ENCODE measurements at places on chromosomes 2 and 18.

DNA sequence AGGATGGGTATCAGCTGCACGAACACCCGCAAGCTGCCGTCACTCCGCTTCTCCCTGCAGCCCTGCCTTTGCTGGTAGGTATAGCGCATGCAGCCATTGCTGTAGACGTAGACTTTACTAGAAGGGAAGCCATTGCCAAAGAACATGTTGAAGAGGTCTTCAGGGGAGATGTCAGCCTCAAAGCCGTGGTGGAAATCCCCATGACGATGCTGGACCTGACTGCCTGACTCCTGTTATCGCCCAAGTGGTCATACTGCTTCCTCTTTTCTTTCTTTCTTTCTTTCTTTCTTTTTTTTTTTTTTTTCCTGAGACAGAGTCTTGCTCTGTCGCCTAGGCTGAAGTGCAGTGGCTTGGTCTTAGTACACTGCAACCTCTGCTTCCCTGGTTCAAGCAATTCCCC, 68.7 kb upstream of the SPRED2 start:
- H3K36me3 ChIP-seq = no peaks in the 10 kb centered on the region
- no peak overlapping the region for H3K27ac ChIP-seq
- no peak overlapping the region for H3K4me3 ChIP-seq
- no peaks in the 10 kb centered on the region for H3K27me3 ChIP-seq

GRCh38 chr2:71166812-71167211, 36.4 kb downstream of the MPHOSPH10 start:
- no peaks in the 10 kb centered on the region for H3K4me1 ChIP-seq
- no peak for DNase-seq
- no peaks in the 10 kb centered on the region for H3K36me3 ChIP-seq
- no peak overlapping the region for H3K27ac ChIP-seq
- H3K4me3 ChIP-seq = no peak overlapping the region
- H3K27me3 ChIP-seq = no peaks in the 10 kb centered on the region

DNA sequence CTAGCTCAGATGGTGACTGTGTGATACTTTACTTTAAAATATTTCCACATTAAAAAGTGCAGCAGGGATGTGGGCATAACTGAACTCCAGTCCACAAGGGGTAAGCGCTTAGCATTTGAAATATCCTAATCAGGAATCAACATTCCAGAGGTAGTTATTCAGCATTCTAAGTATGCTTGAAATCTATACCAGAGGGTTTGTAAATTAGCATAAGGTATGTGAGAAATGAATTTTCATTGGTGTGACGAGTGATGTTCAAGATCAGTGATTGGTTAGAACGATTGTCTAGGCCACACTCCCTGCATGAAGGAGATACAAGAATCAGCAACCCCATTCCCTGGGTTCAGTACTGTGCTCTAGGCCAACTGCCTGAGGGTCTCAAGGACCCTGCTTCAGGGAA, 42.6 kb downstream of the MAPK4 start:
- no peak for DNase-seq
- no peaks in the 10 kb centered on the region for H3K4me1 ChIP-seq
- H3K27me3 ChIP-seq = no peaks in the 10 kb centered on the region
- H3K4me3 ChIP-seq = no peak overlapping the region
- H3K36me3 ChIP-seq = no peaks in the 10 kb centered on the region

DNA sequence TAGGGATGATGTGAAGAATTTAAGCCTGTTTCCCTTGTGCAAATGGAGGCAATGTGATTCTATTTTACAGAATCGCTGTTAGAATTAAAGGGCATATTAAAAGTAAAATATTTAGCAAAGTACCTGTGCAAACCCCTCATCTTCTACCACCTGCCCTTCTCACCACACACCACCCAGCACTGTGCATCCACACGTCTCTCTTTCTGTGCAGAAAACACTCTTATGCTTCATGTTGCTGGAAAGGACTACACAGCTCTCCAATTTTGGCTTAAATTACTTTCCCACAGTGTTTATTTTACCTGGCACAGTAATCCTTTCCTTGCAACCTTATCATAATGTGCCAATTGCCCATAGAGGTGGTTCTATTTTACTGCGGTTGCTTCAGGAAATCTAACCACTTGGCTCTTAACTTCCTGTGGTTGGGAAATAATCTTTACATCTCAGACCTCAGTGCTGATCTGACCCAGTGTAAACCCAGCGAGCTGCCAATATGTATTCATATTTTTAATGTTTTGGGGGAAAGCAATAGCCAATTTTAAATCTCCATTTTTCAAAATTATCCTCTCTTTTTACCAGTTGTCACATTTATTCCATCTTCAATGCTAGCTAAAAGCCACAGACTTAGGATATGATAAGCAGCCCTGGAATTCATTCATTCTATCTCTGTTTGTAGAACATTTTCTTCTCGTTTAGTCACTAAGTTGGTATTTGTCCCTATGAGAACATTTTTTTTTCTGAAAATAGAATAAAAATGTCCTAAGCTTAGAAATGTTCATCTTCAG, 250.9 kb downstream of the DSEL start:
- H3K4me3 ChIP-seq = peak overlapping the region; percentile 28
- no peak for DNase-seq
- peak overlapping the region; percentile 87 for H3K27ac ChIP-seq
- H3K4me1 ChIP-seq = peaks cover 26% of the 10 kb centered on the region

DNA sequence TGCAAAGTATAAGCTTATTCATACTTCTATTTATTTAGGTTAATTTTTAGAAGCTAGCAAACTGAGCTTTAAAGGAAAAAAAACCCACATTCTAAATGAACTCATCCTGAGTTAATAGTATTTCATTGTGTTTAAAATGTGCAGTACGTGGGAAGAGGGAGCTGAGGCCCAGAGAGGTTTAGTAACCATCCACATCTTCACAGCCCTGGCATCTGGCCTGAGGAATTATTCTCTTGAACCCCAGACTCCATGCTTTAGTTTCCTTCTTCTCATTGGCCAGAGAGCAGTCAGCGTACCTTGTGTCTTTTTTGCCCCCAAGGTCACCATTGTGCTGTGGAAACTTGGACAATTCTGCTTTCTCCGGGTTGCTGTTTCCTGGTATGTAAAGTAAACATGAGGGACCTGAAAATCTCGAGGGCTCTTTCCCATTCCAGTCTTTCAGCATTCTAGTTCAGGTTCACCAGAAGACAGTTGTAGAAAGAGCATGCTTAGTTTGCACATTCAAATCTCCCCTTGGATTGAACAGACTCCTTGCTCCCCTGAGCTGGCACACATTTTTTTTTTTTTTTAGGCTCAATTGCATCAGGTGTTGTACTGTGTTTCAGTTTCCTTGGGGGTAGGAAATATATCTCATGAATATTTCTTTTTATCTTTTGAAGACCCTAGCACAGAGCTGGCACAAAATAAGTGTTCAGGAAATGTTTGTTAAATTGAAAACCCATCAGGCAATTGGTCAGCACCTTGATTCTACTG, 81.4 kb downstream of the MYCN start:
- no peaks in the 10 kb centered on the region for H3K27me3 ChIP-seq
- no peak for DNase-seq
- no peak overlapping the region for H3K4me3 ChIP-seq
- no peaks in the 10 kb centered on the region for H3K4me1 ChIP-seq
- H3K36me3 ChIP-seq = no peaks in the 10 kb centered on the region

- no peak for DNase-seq
- no peaks in the 10 kb centered on the region for H3K36me3 ChIP-seq
- no peak overlapping the region for H3K27ac ChIP-seq
These were observed 419.6 kb downstream of the NRXN1 start for GRCh38 chr2:50612306-50612705.

DNA sequence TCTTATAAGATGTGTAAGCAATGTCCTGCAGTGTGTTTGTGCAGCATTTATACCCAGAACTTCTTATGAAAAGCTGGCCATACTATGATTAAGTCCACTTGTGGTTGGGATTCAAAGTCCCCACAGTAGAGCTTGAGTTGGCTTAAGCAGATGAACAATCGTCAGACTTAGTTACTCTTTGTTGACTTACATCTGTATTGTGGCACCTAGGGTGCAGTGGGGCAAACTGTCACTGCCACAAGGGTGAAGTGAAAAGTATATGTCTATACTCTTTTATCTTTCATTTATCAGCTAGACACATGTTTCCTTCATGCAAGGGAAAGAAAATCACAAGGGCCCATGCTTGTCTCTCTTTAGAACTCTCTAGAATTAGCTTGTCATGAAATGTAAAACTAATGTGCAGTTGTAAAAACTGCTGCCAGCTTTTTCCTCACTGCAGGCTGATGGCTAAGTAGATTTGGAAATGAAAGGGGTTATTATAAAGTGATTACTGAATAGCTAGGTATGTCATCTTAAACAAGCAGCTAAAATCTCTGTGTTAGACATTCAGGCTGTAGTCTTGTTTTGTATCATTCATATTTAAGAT, 474.5 kb downstream of the PTPRM start:
- H3K27ac ChIP-seq = no peak overlapping the region
- H3K36me3 ChIP-seq = no peaks in the 10 kb centered on the region
- no peaks in the 10 kb centered on the region for H3K27me3 ChIP-seq
- DNase-seq = no peak

DNA sequence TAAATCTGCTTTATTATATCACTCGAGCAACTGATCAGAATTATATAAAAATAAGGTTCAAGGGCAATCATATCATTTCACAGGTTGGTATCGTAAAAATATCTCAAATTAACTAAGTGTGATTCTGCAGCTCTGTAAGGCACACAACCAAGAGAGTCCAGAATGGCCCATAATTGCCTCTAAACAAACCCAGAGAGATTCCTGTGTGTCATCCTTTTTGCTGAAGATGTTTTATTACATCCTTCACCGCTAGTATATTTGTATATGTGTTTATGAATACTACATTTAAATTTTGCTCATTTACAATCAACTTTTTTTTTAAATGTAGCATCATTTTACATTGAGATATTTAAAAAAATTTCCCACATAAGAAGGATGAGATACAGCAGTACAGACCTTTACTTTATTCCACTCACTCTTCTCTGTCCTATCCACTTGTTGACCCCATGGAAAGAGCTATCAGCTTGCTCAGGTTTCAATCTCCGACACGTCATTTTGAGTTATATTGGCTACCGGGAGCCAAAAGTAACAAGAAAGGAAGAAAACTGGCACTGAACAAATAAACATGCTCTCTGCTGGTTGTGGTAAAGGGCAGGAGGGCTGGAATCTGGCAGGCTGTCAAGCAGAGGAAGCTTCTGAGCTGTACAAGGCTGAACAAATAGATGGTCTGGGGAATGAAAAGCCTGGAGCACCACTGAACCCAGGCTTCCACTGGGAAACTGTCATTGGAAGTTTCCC, 23.1 kb downstream of the PLA2R1 start:
- H3K27me3 ChIP-seq = no peaks in the 10 kb centered on the region
- H3K27ac ChIP-seq = no peak overlapping the region
- no peak for DNase-seq
- no peak overlapping the region for H3K4me3 ChIP-seq

DNA sequence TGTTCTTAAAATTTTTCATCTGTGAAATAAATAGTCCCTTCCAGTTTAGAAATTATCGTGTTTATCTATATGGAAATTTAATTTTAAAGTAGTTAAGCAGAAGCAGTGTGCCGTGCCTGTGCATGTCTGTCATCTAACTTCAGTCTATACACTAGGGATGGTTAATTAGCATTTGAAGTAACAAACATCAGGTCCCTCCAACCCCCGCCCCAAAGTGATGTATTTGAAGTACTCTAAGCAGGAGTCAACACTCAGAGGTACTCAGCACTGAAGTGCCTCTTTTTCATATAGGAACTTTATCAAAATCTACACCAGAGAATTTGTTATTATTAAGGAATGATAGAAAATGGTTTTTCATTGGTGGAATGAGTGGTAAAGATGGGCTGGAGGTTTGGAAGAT, 33.0 kb downstream of the LANCL1 start:
- H3K27ac ChIP-seq = no peak overlapping the region
- no peak overlapping the region for H3K4me3 ChIP-seq
- H3K27me3 ChIP-seq = no peaks in the 10 kb centered on the region
- H3K36me3 ChIP-seq = peaks cover 6% of the 10 kb centered on the region

- H3K36me3 ChIP-seq = no peaks in the 10 kb centered on the region
- H3K4me1 ChIP-seq = peaks cover 33% of the 10 kb centered on the region
- H3K27me3 ChIP-seq = no peaks in the 10 kb centered on the region
- DNase-seq = no peak
- no peak overlapping the region for H3K4me3 ChIP-seq
- no peak overlapping the region for H3K27ac ChIP-seq
These were observed 73.5 kb downstream of the GLI2 start for GRCh38 chr2:120809151-120809550.

GRCh38 chr2:218169757-218170546, 3.2 kb upstream of the CXCR1 start:
- no peak for DNase-seq
- H3K36me3 ChIP-seq = no peaks in the 10 kb centered on the region
- H3K4me1 ChIP-seq = no peaks in the 10 kb centered on the region
- no peaks in the 10 kb centered on the region for H3K27me3 ChIP-seq
- H3K27ac ChIP-seq = no peak overlapping the region

GRCh38 chr2:208757364-208757763, 350.8 kb downstream of the PTH2R start:
- no peaks in the 10 kb centered on the region for H3K4me1 ChIP-seq
- H3K27me3 ChIP-seq = no peaks in the 10 kb centered on the region

- H3K27me3 ChIP-seq = no peaks in the 10 kb centered on the region
- no peak overlapping the region for H3K4me3 ChIP-seq
- H3K4me1 ChIP-seq = no peaks in the 10 kb centered on the region
These were observed 22.4 kb upstream of the NAGK start for GRCh38 chr2:71045865-71046548.

DNA sequence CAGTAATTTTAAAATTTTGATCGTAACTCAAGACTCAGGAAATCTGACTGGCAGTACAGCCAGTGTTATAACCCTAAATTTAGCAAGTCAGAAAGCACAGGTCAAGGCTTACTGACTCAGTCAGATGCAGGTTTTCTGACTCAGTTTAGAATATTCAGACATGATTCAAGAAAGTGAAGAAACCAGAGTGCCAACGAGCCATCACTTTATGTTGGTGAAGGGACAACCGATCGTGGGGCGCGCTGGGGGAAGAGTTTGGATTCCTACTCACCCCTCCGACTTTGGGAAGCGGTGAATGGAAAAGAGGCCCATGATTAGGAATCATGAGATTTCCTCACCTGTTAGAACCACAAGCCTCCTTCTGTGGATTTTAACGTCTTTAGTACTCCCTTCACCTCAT, 998 bp downstream of the RNF149 start:
- no peaks in the 10 kb centered on the region for H3K27me3 ChIP-seq
- no peak for DNase-seq
- H3K4me3 ChIP-seq = peak overlapping the region; percentile 92
- H3K36me3 ChIP-seq = no peaks in the 10 kb centered on the region

DNA sequence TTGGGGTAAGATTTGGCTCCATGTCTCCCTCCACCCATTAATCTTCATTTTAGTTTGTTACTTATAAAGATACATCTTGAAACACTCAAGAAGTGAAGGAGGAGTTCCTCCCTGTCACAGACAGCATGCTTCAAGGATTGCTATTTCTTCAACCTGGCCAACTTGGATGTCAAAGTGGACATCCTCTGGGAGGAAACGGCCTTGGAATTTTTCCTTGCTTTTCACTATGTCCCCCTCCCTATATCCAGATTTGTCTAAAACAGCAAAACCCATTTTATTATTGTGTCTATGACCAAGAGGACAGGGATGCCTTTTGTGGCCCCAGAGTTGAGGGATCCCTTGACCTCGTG, 242.9 kb downstream of the LPIN1 start:
- H3K4me3 ChIP-seq = no peak overlapping the region
- H3K36me3 ChIP-seq = no peaks in the 10 kb centered on the region
- DNase-seq = no peak
- H3K27ac ChIP-seq = no peak overlapping the region

- no peaks in the 10 kb centered on the region for H3K4me1 ChIP-seq
- H3K4me3 ChIP-seq = no peak overlapping the region
- H3K36me3 ChIP-seq = no peaks in the 10 kb centered on the region
- no peak for DNase-seq
- no peaks in the 10 kb centered on the region for H3K27me3 ChIP-seq
These were observed 174.3 kb downstream of the ZNF521 start for GRCh38 chr18:25177631-25178030.

GRCh38 chr2:64769392-64770044, 115.8 kb upstream of the SERTAD2 start:
- H3K27ac ChIP-seq = no peak overlapping the region
